ENCODE measurements at places on chromosomes 6 and 20.

- DNase-seq = no peak
Measured at GRCh38 chr6:5034328-5034727, 30.5 kb upstream of the RPP40 start.

- no peak for DNase-seq
Measured at GRCh38 chr6:106439459-106439858, 78.9 kb downstream of the CRYBG1 start.

DNA sequence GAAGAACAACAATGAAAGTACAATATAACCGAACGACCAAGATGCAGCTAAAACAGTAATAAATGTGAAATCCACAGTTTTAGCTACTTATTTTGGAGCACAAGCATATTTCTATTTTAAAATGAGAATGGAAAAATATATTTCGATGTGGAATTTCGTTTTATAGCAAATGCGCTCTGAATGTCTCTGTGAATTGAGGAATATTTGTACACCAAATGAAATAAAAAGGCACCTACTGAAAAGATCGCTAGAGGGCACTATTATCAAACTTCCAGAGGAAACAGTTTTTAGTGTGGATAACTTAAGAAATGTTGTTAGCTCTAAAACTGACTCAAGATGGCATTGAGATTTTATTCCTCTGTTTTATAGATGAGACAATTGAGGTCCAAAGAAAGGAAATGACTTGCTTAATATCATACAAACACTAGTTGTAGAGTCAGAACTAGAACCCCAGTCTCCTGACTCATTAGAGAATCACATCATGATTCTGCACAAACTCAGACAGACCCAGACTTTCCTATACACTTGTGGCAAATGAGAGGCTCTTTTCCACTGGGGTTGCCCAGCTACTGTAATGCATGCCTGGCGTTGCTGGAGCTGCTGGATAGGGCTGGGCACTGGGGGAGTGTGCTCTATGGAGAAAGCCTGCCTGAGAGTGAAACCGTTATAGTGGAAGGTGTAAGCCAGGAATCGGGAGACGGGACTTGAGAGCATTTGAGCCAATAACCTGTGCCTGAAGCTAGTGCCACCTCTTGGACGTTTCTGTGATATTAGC lies 51.9 kb downstream of the GCLC start:
- DNase-seq = no peak

GRCh38 chr20:37335642-37336368 lies 10.1 kb upstream of the SRC start:
- DNase-seq = no peak

DNA sequence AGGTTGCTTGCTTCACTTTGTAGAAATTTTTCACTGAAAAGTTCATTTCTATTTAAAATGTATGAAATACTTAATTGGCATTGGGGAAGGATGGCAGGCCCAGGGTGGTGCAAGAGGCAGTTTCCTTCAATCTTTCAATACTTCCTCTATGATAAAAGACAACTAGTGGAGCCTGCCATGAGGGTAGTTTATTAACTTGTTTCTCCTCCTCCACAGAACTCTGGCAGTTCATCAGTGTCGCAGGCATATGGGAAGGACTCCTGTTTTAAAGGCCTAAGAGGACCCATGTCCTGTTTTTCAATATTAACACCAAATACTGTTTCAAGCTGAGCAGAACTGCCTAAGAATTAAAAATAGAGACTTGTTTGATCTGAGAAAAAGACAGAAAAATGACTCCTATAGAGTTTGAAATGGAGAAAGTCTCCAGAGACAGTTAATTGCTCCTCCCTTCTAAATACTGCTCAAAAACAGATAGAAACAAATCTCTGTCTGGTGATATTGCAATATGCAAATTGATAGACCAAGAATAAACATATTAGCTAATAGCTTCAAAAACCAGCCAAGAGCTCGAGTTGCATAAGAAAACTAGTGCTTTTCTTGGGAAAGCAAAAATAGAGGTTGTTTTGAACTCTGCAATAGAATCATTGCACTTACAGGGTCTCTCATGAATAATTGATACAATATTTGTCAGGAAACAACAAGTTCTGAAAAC lies 665.7 kb upstream of the SLC35B3 start:
- DNase-seq = no peak

- no peak for DNase-seq
Measured at GRCh38 chr6:144314003-144314485, 28.9 kb downstream of the UTRN start.

- DNase-seq = no peak
Measured at GRCh38 chr20:8667306-8667705, 401.6 kb upstream of the PLCB4 start.
